ENCODE measurements at places on chromosomes 16 and 17. TPM values are rescaled to one million over a fixed set of nuclear protein-coding genes. Genes with fewer than 3 reads are reported as not detected.

DNA sequence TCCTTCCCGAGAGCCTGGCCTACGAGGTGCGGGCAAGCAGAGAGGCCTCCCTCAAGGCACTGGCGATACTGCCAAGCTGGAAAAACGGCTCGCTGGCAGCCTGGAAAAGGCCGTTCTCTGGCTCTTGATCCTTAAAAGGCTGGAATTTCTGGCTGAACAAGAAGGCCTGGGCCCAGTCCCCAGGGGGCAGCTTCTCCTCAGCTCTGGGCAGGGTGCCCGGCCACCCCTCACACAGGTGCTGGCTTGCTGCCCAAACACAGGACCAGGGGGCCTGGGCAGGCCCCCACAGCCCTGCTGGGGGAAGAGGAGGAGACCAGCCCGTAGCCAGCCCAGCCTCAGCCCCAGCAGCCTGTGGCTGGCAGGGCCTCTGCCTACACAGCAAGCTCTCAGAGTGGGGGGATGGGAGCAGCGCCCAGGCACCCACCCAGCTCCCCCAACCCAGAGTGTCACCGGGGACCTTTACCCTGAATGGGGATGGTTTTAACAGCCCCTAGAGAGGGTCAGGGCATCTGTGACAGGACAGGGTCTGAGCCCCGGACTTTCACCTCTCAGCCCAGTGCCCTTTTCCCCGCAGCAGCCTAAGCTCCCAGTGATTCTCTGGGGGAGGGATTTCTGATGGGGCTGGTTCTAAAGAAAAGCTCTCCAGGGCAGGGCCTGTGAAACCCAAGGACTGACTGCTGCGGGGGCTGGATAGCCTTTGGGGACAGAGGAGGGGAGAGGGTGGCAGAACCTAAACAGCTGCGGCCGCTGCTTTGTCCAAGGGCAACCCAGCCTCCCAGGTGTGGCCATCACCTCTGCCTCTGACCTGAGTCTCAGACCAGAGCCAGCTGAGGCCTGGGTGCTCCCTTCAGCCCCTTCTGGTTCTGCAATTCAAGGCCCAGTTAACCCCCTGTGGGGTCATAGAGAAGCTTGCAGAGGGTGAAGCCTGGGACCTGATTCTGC lies 38.6 kb upstream of the TOB1 start:
- peak overlapping the region; percentile 94 for H3K27ac ChIP-seq
- no peaks in the 10 kb centered on the region for H3K36me3 ChIP-seq
- peaks cover 59% of the 10 kb centered on the region for H3K4me1 ChIP-seq
- no peak for DNase-seq
- no peak overlapping the region for H3K4me3 ChIP-seq

GRCh38 chr17:56679115-56679776 lies 85.7 kb downstream of the NOG start:
- peaks cover 13% of the 10 kb centered on the region for H3K4me1 ChIP-seq
- H3K27me3 ChIP-seq: no peaks in the 10 kb centered on the region
- H3K27ac ChIP-seq: no peak overlapping the region
- DNase-seq: no peak
- H3K36me3 ChIP-seq: no peaks in the 10 kb centered on the region
- H3K4me3 ChIP-seq: peak overlapping the region; percentile 38

DNA sequence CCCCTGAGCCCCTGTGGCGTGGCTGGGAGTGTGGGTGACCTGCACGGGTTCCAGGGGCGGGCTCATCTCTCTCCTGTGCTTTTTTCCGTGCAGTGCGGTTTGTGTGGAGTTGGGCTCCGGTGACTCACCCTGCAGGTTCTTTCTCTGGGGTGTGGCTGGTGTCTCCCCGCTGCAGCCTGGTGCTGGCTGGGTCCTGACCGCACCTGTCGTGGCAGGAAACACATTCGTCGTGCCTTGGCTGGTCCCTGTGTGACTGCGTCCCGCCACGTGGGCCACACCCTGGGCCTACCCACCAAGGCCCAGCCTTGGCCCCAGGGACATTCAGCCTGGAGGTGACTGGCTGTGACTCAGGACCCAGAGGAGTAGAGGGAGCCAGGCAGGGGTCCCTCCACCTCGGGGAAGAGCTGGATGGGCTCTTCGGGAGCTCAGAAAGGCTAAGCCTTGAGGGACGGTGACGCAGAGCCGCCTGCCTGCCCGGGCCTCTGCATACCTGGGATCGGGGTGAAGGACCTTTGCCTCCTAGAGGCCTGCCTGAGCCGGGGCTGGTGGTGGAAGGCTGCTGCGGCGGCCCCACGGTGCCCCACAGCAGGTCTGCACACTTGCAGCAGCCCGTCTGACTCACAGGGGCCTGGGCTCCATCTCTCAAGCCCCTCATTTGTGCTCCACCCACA lies 7.8 kb downstream of the TRAF7 start:
- DNase-seq: no peak
- H3K4me3 ChIP-seq: no peak overlapping the region
- peaks cover 47% of the 10 kb centered on the region for H3K4me1 ChIP-seq

DNA sequence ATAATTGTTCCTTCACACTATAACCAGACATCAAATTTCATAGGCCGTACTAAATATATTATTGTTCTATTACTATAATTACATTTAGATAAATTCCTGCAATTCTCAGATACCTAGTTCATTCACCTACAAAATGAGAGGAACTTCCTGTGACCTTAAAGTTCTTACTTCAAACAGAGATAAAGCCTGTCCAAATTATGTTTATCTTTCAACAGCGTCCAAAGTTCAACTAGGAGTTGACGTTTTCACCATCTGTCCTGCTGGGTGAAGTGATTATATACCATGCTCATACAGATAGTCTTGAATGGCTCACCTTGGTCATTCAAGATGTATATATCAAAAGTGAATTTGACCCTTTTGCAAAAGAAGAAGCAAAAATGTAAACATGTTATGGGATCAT lies 440.6 kb downstream of the CDH8 start:
- H3K27me3 ChIP-seq: no peaks in the 10 kb centered on the region
- no peaks in the 10 kb centered on the region for H3K36me3 ChIP-seq
- H3K27ac ChIP-seq: no peak overlapping the region
- DNase-seq: no peak
- no peak overlapping the region for H3K4me3 ChIP-seq
- H3K4me1 ChIP-seq: no peaks in the 10 kb centered on the region

The FOXN1 gene
- total RNA-seq: not detected

The EIF1 gene
- total RNA-seq: 426 TPM

The JMJD8 gene
- total RNA-seq: 114 TPM

The TRPV3 gene
- total RNA-seq: 0.57 TPM

The CEP95 gene
- 36.1 TPM for total RNA-seq

The PRAC1 gene
- not detected for total RNA-seq
